ENCODE measurements at places on chromosomes 7 and 10. TPM values are rescaled to one million over a fixed set of nuclear protein-coding genes. Genes with fewer than 3 reads are reported as not detected.

Gene NDUFB2
- total RNA-seq, result 472 TPM

DNA sequence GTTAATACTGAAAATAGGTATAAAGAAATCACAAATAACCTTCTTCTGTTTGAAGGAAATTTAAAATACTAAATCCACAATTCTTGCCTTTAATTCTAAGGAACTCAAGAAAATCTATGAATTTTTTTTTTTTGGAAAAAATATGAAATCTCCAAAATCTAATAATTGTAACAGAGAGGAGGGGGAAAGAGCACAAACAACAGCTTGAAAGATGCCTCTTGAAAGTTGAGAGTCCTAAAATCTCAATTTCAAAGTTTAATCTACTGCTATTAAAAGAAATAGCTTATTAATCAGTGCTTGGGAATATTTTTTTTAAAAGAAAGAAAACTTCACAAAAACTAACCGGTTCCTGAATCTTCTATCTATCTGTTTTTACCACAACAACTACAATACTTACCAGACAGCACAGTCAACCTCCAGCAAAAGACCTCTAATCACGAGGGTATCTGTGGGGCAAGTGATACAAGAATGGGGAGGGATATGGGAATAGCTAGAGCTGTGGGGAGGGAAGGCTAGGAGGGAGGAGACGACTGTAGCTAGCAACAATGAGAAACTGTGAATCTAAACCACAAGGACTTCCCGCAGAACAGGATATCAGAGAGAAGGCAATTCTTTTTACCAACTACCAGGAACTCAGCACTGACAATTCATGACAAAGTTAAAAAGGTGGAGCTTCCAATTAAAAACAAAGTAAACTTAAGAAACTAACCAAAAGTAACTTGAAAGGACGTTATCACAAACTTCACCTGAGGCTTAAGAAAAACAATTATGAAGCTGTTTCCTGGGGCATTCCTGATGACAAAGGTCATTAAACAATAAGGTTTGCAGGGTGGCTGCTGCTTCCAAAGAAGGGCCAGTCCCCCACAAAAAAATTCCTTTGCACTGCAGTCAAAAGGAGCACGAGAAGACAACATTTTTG lies at the start of gene USP54:
USP54 (minus strand) TSS at position 462 of the 919 bp plus-strand sequence. CDS start 15,684 bp downstream, outside the sequence.
- H3K4me3 ChIP-seq, result no peak within 1 kb of the TSS
- H3K27me3 ChIP-seq, result no peaks in the 10 kb centered on the region
- no peaks in the 10 kb centered on the region for H3K36me3 ChIP-seq
- no peak within 1 kb of the TSS for H3K27ac ChIP-seq

Gene ZNF425
- 6.4 TPM for total RNA-seq

Gene VAX1
- total RNA-seq, result not detected

- no peak overlapping the region for H3K27ac ChIP-seq
- no peaks in the 10 kb centered on the region for H3K36me3 ChIP-seq
- H3K27me3 ChIP-seq, result no peaks in the 10 kb centered on the region
- no peak overlapping the region for H3K4me3 ChIP-seq
- no peak for ATAC-seq
- H3K4me1 ChIP-seq, result peaks cover 50% of the 10 kb centered on the region
Measured at GRCh38 chr10:124149189-124150042, 56.0 kb upstream of the CHST15 start.

All from gastroesophageal sphincter (tissue), 4 donors.